Activated T-cell treated with anti-CD3 and anti-CD28 coated beads, Interleukin-2, amount 50 U/mL, for 1 hour (primary cell): ENCODE measurements at places on chromosomes 4 and X.

- DNase-seq: no peak
Observed at GRCh38 chrX:51608766-51609165, 9.9 kb downstream of the CENPVL3 start.

DNA sequence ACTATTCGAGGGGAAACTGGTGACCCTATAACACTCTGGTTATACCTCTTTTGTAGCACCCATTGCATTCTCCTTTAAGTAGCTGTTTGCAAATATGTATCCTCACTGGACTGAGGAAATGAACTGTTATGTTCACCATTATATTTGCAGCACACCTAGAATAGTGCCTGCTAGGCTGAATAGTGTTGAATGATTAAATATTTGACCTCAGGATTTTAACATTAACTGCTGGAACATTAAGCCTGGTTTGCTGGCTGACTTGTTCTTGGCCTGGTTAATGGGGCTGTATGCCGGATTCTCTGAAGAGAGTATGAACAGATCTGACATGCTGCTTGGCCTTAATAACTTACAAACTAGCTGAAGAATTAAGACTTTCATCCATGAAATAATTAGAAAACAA is 80.1 kb downstream of the RS1 start:
- no peak for DNase-seq

GRCh38 chr4:89285745-89286144 is 21.9 kb downstream of the GPRIN3 start:
- DNase-seq: no peak

DNA sequence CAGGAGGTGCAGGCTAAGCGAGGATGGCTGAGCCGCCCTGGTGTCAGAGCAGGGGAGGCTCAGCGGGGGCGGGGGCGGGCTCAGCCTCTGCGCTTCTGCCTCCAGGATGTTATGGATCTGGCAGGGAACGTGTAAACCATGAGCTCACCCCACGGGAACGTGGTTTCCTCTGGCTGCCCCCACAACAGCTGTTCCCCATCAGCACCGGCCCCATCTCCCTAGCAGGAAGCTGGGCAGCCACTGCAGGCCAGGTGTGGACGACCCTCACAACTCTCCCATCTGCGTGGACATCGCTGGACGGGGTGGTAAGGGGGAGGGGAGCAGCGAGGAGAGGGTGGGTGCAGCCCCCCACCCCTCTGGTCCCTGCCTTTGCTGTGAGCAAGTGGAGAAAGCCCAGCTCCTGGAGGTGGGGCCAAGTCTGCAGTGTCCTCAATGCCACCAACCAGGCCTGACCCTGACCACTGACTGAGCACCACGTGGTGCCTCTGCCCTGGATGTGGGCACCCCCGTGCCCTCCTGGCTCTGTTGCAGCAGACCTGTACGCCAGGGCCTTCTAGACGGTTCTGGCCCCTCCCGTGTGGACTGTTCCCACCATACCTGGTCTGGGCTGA is 28.1 kb upstream of the SPON2 start:
- no peak for DNase-seq

DNA sequence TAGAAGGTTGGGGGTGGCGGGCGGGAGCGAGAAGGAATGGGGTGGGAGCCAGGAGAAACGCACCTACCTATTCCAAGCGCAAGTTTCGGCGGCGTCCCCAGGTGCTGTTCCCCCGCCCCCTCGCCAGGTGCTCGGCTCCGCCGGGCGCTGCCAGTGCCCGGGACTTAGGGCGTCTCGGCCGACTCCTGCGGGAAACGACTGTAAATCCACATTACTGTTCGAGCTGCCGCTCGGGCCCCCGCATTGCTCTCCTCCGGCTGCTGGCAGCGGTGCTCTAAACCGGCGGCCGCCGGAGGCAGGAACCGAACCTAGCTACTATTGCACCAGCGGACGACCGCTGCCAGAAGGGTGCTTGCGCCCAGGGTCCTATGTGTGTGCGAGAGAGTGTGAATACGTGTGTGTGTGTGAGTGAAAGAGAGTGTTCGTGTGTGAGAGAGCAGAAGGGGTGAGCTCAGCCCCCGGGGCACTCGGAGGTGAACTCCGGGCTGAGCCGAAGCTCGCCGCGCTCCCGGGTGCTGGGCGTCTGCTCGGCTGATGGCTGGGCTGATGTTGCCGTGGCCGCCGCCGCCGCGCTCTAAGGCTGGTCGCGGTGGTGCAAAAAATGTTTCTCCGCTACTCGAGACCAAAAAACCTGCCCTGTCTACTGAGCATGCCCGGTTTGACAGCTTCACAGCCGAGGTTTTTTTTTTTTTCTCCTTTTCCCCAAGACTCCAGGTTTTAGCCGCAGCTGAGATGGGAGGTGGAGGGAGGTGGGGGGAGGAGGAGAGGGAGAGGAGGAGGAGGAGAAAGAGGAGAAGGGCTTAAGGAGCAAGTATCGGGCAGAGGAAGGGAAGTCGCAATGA is 115.7 kb upstream of the TEX13C start:
- DNase-seq: no peak

- no peak for DNase-seq
Observed at GRCh38 chrX:28225513-28225912, 244.3 kb upstream of the DCAF8L1 start.

- no peak for DNase-seq
Observed at GRCh38 chr4:45423896-45424295, 697.5 kb upstream of the GNPDA2 start.

DNA sequence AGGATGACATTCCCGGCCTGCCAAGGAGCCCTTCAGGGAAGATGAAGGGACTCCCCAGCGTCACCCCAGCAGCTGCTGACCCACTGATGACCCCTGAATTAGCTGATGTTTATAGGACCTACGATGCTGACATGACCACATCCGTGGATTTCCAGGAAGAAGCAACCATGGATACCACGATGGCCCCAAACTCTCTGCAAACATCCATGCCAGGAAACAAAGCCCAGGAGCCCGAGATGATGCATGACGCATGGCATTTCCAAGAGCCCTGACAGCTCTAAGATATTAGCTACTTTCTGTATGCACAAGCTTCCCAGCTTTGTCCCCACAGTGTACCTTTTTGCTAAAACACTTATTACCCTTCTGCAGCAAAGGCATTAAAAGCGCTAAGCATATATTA is 14.4 kb downstream of the AMBN start:
- DNase-seq: no peak

DNA sequence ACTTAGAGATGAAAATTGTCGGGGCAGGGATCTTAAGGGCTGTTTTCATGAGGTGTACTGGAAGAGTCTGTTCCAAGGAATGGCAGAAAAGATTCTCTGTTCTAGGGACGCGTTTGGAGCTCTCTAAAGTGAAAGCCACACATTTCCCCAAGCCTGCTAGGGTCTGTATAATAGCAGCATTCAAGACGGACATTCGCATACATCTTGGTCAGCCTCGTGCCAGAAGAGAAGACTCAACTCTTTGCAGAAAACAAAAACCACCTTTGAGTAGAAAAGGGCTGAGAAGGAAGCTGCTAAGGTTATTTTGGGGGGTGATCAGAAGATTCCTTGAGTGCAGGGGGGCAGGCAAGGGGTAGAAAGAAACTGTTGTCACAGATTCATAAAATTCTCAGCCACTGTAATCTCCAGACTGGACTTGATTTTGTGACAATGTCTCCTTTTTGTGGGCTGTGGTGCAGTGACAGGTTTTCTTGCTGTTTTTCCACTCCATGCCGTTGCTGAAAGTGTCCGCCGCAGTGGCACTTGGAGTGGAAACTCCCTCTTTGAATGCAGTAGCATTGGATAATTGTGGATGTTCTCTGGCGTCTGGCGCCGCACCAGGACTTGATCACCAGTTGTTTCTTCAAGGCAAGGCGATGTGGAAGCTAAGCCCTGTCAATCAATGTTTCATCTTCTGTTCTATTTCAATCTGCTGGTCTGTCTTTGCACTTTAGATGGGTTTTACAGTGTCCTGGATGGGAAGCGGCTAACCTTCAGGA is 2.9 kb downstream of the GYG2 start:
- DNase-seq: no peak

- no peak for DNase-seq
Observed at GRCh38 chr4:158203436-158203835, 6.8 kb upstream of the TMEM144 start.

DNA sequence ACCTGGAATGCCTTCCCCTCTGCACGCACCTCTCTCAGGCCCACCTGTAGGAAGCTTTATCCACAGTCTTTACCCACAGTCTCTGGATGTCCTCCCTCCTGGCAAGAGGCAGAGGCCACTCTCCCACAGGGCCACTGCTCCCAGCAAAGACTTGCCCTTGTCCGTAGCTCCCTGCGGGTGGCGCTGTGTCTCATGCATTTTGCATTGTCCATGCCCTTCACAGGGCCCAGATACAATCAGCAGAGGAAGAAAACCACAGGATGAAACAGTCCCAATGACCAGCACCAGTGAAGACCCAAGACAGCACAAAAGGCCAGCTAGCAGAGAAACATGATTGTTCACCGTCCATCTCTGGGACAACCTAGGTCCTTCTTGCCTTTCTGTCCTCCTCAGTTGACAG is 2.1 kb upstream of the NSG1 start:
- DNase-seq: no peak

DNA sequence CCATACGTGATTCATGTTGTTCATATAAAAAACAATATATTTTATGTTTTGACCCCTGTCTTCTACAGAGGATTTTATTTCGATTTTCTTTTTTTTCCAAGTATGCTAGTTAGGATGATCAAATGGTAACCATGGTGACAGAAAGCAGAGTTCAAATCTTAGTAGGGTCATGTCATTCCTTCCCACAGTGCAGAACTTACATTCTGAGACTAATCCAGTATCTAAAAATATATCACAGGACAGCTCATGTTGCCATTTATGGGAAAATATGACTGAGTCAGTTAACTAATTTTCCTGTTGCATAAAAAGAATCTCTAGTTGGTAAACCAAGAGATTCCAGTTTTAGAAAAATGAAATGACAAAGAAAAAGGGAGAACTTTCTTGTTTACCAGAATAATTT is 209.5 kb downstream of the PARM1 start:
- no peak for DNase-seq

GRCh38 chrX:150200820-150201287 is 162.3 kb upstream of the MAMLD1 start:
- DNase-seq: no peak

- DNase-seq: no peak
Observed at GRCh38 chr4:147550626-147551246, 66.5 kb upstream of the TMEM184C start.

DNA sequence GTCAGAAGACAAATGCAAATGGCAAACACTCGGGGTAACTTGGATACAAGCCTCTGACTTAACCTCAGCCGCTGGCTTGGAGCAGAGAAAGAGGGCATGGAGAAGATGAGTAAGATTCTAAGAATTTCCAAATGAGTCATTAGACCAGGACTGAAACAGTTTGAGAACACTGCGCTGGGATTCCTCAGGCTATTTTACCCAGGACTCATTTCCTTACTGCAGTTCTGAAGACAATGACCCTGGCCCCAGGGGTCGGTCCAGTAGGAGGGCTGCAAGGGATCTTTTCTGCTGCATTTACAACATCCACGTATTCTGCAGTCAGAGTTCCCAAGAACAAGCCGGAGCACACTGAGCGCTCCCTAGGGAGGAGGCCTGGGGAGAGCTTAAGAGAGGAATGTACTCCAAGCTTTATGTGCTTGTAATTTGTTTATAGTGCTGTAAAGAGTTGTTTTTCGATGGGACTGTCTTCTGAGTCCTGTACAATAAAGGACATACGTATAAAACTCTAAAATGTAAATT is 27.3 kb upstream of the SORBS2 start:
- DNase-seq: no peak

DNA sequence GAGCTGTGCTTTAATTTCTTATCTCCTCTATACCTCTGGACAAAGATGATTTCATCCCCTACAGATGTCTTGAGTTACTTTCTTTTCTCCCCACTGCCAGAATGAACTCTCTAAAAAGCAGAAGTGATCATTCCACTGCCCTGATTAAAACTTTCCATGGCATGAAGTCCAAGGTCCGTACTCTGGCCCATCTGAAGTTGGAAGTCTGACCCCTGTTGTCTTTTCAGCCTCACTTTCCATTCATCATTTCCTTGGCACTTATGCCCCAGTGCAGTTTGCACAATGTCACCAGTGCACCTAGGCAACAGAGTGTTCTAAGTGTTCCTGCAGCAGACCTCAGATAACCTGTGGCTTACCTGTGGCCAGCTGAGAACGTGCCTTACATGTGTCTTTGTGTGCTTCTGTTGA is 242.4 kb downstream of the FRAS1 start:
- DNase-seq: no peak

DNA sequence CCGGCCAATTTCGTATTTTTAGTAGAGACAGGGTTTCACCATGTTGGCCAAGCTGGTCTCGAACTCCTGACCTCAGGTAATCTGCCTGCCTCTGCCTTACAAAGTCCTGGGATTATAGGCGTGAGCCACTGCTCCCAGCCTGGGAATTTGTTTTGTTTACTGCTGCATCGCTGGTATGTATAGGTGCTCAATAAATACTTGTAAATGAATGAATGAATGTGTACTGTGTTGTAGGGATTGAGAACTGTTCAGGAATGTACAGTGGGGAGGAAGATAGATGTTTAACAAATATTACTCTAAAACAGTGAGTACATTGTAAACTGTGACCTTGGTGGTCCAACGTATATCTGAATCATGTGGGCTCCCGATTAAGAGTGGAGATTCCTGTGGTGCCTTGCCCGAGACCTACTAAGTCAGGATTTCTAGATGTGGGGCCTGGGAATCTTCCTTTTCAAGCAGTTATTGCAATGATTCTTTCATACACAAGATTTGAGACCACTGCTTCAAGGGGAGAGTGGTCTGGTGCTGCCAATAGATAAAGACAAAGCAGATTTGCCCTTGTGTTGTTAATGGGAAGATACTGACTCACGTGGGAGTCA is 41.0 kb downstream of the WWC2 start:
- no peak for DNase-seq

DNA sequence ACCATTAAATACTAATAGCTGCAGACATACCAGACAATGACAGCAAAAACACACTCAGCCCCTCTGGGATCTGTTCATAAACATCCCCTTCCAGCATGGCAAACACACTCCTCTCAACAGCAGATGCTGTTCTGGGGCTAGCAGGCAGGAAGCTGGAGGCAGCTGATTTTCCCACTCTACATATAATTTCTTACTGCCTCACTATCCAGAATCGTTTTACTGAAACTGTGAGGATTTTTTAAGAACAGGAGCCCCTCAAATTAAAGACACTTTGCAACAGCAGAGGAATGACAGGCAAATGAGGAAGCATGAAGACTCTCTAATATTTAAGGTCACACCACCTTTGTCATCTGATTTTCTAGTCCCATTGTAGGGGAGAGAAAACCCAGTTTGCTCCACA is 2.2 kb downstream of the MAPK10 start:
- no peak for DNase-seq

DNA sequence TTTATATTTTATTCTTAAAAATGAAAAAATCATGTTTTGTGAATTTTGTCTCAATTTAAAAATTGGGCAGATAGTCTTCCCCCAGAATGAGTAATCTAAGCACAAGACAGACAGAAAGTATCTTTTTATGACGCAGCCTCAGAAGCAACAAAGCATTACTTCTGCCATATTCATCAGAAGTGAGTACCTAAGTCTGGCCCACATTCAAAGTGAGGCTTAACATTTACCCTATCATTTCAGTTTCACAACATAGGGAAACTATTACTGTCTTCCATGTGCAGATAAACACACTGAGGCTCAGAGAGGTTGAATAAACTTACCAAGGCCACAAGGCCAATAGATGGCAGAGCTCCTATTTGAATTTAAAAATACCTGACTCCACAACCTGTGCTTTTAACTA is 4.4 kb upstream of the PRDX4 start:
- no peak for DNase-seq
